Tibial artery (tissue), 4 donors: ENCODE measurements at places on chromosomes 1 and 21.

- H3K27me3 ChIP-seq: peaks cover 52% of the 10 kb centered on the region
- peak overlapping the region; percentile 22 for H3K4me3 ChIP-seq
- no peaks in the 10 kb centered on the region for H3K36me3 ChIP-seq
- H3K27ac ChIP-seq: peak overlapping the region; percentile 76
- peak; percentile 90 for DNase-seq
- no peaks in the 10 kb centered on the region for H3K4me1 ChIP-seq
These were observed 64.6 kb downstream of the SIK1 start for GRCh38 chr21:43362321-43362791.

DNA sequence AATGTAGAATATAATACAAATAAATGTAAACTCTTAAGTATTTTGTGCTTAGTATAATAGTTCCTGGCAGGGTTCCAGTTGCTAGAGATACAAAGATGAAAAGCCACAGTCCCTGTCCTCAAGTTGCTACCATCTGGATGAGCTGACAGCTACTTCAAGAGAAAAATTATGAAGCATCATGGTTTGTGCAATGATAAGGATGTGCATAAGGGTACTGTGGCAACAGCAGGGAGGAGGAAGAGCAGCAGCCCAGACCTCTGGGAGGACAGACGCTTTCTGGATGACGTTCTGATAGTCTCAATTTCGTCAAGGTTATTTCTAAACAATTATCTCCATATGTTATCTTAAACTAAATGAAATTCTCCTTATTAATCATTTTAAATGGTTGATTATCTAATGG, 198.9 kb downstream of the NTNG1 start:
- no peaks in the 10 kb centered on the region for H3K36me3 ChIP-seq
- no peaks in the 10 kb centered on the region for H3K27me3 ChIP-seq
- no peak for DNase-seq

DNA sequence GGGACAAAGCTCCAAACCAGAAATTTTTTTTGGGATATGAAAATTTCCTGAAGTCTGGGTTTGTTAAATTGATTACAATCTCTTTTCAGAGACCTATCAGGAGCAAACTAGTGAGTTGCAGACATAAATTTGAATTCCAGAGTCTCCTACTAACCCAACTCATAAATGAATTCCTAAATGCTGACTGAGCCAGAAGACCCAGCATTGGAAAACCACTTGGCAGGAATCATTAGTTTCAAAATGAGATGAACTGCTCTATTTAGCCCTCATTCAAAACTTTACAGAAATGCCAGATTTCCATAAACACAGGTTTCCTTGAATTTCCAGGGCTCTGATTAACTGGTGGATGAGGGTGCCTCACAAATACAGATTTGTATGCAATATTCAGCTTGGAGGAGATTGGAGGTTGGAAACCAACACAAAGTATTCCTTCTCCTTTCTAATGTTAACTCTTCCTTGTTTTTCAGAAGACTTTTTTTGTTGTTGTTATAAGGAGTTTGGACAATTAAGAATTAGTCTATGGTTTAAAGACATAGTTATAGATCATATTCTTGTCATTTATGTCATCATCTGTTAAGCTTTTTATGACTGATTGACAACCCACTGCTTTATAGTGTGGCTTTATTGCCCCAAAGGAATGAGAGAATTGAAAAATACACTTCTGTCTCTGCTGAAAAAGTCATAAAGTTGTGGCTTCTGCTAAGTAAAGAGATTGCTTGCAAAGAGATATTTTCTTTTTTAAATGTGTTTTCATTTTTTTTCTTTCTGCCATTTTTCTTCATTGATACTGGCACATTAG, 222.8 kb downstream of the HLX start:
- H3K27me3 ChIP-seq: no peaks in the 10 kb centered on the region
- H3K27ac ChIP-seq: no peak overlapping the region

GRCh38 chr1:174956976-174957375, 42.8 kb upstream of the CACYBP start:
- DNase-seq: no peak
- H3K4me3 ChIP-seq: no peak overlapping the region
- no peaks in the 10 kb centered on the region for H3K36me3 ChIP-seq
- no peak overlapping the region for H3K27ac ChIP-seq
- peaks cover 19% of the 10 kb centered on the region for H3K4me1 ChIP-seq
- H3K27me3 ChIP-seq: no peaks in the 10 kb centered on the region

GRCh38 chr21:34530261-34530660, 18.3 kb upstream of the KCNE1 start:
- no peak overlapping the region for H3K27ac ChIP-seq
- no peak for DNase-seq
- no peaks in the 10 kb centered on the region for H3K4me1 ChIP-seq
- no peaks in the 10 kb centered on the region for H3K27me3 ChIP-seq

GRCh38 chr1:3135744-3136455, 66.9 kb downstream of the PRDM16 start:
- no peak for DNase-seq
- H3K4me1 ChIP-seq: peaks cover 55% of the 10 kb centered on the region
- peak overlapping the region; percentile 90 for H3K27ac ChIP-seq

DNA sequence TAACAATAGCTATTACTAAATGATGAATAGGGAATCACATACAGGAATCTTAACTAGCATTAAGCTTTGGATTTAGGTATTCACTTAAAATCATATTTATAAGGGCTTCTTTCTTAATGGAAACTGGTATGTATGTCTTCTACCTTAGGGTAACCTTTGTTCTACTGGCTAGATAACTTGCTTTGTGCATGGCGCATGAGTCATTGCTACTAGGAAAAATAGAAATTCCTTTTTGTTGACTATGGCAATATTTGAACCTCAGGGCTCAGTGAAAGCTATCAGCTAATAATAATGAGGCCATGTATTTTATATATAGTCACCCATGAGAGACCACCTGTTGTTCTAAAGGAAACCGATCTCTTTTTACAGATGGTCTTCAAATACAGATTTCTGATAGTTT, 72.5 kb downstream of the RPS6KC1 start:
- H3K27me3 ChIP-seq: no peaks in the 10 kb centered on the region
- H3K27ac ChIP-seq: no peak overlapping the region
- H3K36me3 ChIP-seq: no peaks in the 10 kb centered on the region
- no peak overlapping the region for H3K4me3 ChIP-seq
- no peak for DNase-seq

DNA sequence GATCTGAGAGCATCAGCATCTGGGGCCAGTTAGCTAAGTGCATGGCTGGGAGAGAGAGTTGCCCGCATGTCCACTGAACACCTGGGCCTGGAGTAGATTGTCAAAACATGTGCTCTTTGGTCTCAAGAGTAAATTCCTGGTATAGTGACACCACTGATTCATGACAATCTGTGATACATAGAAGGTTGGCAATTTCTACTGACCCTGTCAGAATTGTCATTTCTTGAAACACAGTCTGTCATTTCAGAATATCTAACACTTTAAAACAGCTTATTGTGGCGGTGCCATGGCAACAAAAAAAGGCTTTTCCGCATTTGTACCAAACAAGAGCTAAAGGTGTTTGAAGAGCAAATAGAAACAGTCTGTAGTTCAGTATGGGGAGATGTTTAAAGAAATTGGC, 186.4 kb upstream of the FAM78B start:
- H3K4me1 ChIP-seq: no peaks in the 10 kb centered on the region
- no peak overlapping the region for H3K27ac ChIP-seq
- DNase-seq: no peak
- H3K4me3 ChIP-seq: no peak overlapping the region
- H3K27me3 ChIP-seq: no peaks in the 10 kb centered on the region

DNA sequence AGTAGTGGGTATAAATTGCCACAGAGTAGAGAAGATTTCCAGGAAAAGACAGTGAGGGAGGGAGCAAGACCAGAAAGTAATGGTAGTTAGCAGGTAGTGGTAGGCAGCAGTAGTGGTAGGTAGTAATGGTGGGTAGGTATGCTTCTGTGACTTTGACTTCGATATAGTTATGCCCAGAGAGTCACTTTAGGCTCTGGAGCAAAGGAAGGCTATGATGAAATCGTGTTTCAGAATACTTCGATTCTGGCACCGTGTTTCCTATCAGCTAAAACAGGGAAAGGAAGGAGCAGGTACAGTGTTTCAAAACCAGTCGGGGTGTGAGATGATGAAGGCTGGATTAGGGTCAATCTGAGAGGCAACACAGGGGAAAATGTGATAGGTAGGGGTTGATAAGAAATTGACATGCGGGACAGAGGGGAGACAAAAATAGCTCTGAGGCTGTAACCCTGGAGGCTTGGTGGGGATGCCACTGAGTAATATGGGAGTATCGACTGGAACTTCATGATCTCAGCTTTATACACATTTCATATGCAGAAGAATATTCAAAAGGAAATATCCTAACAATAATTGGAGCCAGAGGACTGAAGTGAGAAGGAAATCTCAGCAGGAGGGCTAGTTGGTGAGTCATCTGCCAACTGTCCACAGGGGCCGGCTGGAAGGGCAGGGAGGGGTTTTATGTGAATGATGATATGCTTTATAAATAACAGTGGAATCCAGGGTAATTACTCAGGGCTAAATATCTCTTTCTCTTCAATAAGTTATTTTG, 25.2 kb upstream of the TRIM45 start:
- no peaks in the 10 kb centered on the region for H3K4me1 ChIP-seq
- H3K36me3 ChIP-seq: no peaks in the 10 kb centered on the region
- no peak overlapping the region for H3K4me3 ChIP-seq
- no peak for DNase-seq
- peaks cover 4% of the 10 kb centered on the region for H3K27me3 ChIP-seq

GRCh38 chr1:36706416-36706815, 223.7 kb upstream of the CSF3R start:
- no peaks in the 10 kb centered on the region for H3K4me1 ChIP-seq
- no peak overlapping the region for H3K4me3 ChIP-seq
- no peaks in the 10 kb centered on the region for H3K27me3 ChIP-seq

GRCh38 chr1:46413596-46413985, 19.5 kb downstream of the FAAH start:
- no peak for DNase-seq
- H3K36me3 ChIP-seq: peaks cover 53% of the 10 kb centered on the region
- H3K4me1 ChIP-seq: no peaks in the 10 kb centered on the region
- no peak overlapping the region for H3K27ac ChIP-seq
- no peaks in the 10 kb centered on the region for H3K27me3 ChIP-seq
- no peak overlapping the region for H3K4me3 ChIP-seq

GRCh38 chr1:246095443-246095842, 411.6 kb downstream of the SMYD3 start:
- H3K27ac ChIP-seq: no peak overlapping the region

DNA sequence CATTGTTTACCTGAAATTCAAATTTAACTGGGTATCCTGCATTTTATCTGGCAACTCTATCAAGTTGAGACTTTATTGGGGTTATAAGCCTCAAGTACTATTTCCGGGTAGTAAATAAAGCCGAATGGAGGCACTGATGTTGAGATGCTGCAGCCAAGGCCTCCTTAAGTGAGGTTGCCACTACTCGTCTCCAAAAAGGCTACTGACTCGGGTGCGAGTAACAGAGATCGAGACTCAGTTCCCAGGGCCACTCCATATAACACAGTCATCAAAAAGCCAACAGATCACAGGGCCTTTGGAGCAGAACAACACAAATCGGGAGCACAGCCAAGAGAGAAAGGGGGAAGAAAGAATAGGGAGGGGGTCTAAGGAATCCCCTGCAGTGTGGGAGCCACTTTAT, 524 bp downstream of the COPA start:
- H3K4me3 ChIP-seq: peak overlapping the region; percentile 75
- H3K27me3 ChIP-seq: no peaks in the 10 kb centered on the region
- H3K27ac ChIP-seq: peak overlapping the region; percentile 94
- H3K36me3 ChIP-seq: peaks cover 23% of the 10 kb centered on the region
